ENCODE measurements at places on chromosomes 3 and 15.

DNA sequence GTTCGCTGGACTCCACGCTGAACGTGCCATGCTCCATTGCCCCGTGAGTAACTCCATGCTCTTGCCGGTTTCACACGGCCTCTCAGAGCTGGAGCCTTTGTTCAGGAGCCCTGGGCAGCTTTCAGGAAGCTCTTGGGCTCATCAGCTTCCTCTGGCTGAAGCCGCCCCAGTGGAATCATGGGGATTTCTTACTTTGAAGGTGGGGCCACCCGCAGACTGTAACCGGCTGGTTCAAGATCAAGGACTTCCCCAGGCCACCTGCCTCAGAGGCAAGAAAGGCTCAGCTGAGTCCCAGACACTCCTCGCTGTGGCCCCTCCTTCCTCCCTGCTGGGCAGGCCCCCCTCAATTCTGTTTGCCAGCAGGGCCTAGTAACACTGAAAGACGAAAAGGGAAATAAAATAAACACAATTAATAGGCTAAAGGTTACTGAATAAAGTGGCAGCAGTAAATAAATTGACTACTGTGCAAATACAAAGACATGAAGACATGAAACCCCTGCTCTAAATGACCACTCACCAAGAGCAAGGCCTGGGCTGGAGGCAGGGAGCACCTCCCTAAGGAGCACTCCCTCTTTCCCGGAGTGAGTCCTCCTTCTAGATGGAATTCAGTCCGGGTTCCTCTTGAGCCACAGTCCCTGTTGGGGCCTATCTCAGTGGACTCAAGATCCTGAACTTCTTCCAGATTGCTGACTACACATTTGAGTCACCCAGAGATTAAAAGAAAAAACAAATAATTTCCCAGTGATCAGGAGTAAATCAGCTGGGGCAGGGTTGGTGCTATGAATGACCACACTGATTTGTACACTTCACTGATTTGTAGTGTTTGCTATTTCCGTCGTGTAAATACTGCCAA, 51.0 kb downstream of the ZDHHC19 start:
- peak; percentile 72 for DNase-seq

- no peak for DNase-seq
These were observed 99.4 kb downstream of the XRN1 start for GRCh38 chr3:142348460-142348859.

- no peak for DNase-seq
These were observed 22.9 kb downstream of the FYCO1 start for GRCh38 chr3:45972534-45973402.

GRCh38 chr15:39784638-39785037, 2.0 kb upstream of the FSIP1 start:
- DNase-seq = no peak

DNA sequence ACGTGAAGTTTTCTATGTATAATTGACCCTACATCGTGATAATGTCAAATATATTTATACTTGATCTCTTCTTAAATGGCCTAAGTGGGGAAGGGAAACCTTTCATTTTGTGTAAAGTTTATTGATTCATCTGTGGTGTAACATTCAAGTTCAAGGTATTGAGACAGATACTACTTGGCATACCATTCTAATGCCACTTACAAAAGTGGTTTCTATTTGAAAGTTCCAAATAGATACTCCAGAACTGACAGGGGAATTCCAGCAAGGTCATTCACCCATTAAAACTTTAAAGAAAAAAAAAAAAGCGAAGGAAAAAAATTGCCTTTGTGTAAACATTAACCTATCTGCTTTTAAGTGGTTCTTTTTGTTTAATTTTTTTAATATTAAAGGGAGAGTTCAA, 45.3 kb upstream of the MAP3K13 start:
- no peak for DNase-seq

DNA sequence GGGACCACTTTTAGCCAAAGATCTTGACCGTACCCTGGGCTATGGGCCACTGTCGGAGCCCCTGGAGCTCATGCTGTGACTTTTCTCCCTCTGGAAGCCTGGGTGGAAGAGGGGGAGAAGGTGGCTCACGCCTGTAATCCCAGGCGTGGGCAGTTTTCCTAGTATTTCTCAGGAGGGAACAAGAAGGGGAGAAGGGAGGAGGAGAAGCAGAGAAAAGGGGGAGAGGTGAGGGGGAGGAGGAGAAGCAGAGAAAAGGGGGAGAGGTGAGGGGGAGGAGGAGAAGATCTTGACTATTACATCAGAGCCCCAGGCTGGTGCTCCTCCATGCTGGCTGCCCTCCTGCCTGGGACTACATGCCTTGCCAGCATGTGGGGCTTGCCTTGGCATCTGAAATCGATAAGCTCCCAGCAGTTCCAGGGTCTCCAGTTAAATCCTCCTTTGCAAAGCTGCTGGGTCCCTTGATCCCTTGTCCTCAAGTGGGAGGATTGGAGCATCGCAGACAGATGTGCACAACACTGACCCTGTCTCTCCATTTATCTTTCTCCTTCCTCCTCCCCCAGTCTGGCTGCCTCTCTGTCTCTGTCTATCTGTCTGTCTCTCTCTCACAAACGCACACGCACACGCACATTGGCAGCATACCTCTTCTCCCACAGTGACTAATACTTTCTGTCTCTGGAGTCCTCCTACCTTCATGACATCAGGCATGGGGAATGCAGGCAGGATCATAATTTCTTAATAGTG, 41.6 kb downstream of the MRAS start:
- no peak for DNase-seq

GRCh38 chr3:194089357-194090177, 46.4 kb upstream of the HES1 start:
- DNase-seq = no peak

DNA sequence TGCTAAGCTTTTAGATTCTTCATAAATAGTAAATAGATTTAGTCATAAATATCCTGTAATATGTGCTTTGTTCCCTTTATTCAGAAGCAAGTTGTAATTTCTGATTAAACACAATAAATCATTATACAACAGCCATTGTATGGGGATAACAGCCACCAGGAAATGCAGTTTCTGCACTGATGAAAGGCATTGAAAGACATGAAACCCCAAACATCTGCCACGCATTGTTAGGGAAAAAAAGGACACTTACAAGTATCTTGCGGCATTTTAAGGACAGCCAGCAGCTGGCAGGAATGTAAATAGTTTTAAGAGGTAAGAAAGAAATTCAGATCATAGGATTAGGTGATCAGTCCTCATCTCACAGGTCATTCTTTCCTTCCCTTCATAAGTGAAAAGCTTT, 801.1 kb upstream of the LMCD1 start:
- DNase-seq = no peak

- no peak for DNase-seq
These were observed 31.2 kb downstream of the BCHE start for GRCh38 chr3:165805946-165806561.

DNA sequence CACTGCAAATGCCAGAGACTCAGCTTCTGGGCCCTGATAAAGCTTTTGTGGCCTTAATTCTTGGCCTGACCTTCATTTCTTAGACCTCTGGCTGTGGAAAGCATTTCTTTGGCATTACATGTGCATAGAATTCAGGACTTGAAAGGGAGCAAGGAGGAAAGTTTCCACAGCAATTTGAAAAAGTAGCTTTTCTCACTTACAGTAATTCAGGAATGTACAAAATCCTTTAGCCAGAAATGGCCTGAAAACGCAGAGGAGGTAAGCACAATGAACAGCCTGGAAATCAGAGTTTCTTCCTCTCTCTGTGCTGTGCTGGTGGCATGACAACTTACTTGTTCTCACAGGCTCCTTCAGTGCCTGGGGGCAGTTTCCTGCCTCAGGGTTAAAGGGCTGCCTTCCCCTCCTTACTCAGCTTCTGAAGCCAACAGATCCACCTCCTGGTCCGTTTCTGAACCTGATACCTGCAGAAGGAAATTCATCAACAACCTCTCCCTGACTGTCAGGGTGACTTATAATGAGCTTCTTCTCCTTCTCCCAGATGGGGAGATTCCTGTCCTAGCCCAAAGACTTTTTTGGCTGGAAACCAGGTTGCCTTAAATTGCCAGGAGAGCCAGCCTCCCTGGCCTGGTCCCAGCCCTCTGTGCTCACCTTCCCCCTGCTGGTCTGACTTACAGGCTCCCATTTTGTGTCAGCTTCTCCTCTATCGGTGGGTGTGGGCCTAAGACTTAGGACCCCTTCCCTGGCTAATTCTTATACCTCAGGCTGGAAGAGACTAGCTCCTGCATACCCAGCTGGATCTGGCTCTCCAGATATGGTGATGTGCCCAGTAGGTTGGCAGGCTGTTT, 102.3 kb downstream of the MYRIP start:
- DNase-seq = no peak

DNA sequence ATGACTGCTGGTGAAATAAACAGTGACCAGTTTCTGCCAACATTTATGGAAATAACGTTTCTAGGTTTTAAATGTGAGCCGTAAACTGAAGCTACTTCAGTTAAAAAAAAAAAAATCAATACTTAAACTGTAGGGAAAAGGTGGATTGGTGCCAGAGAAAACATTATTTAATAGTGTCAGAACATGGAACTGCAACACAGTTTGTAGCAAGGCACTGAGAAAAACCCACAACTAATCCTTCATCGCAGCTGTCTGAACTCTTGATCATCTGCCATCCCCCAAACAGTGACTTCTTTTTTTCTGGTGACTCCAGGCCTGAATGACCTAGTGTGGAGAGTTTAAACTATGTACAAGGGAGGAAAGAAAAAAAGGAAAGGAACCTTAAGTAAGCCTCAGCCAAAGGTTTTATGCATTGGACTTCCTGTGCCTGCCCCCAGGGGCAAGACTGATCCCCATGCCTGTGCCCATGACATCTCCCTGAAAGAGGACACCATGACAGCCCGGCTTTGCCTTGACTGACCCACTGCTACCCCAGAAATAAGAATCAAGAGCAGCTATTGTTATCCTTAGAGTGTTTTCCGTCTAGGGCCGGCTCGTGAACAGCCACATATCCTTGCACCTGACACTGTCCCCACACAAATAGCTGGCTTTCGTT, 33.1 kb downstream of the CRTAP start:
- DNase-seq = no peak

DNA sequence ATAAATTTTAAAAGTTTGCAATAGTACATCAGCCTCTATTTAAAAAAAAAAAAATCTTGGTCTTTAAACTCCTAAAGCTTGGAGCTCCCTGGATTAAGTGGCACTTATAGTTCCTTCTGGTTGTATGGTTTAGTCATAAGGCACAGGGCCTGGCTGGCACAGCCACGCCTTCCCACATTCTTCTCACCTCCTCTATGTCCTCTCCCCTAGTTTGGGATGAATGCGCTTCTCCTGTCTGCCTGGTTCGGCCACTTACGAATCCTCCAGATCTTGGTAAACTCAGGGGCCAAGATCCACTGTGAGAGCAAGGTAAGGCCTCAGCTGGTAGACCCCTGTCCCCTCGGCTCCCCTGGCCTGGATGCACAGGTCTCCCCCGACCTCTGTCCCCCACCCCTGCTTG, 10.0 kb downstream of the ANKDD1A start:
- DNase-seq = no peak

- no peak for DNase-seq
These were observed 7.1 kb upstream of the SLC30A4 start for GRCh38 chr15:45529613-45530012.

- no peak for DNase-seq
These were observed 208.8 kb upstream of the IL12A start for GRCh38 chr3:159779883-159780282.

- no peak for DNase-seq
These were observed 276.5 kb upstream of the NECTIN3 start for GRCh38 chr3:110795163-110795562.

- DNase-seq = peak; percentile 43
These were observed 27.8 kb downstream of the IL5RA start for GRCh38 chr3:3082234-3082924.

GRCh38 chr3:8869613-8870012, 93.7 kb downstream of the RAD18 start:
- no peak for DNase-seq

DNA sequence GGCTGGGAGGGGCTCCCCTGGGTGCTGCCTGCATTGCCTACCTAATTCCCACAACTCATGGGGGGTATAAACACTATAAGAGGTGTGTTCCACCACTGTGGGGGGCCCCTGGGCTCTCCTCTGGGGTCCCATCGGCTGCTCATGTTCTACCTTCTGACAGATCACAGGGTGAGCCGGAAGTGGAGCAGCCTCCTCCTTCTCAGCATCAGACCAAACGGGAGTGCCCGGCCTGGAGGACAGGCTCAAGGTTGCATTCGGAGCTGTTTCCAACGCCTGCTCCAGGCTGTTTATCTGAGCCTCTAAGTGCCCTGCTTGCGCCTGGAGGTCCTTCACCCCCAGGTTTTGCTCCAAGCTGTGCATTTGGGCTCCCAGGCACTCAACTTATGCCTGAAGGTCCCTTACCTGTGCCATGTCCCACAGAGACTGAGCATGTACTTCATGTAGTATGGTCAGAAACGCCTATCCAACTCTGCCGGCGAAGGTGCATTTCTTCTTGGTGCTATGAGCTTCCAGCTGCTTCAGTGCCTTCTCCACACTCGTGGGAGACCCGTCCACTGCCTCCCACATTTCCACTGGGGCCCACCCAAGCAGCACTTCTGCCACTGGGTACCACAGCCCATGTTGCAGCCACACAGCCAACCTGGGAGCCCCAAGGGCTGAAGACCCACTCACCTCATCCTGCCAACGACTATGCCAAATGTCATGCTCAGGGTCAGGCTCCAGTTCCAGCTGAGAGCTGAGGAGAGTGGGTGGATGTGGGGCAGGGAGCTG, 232.1 kb downstream of the IGSF11 start:
- no peak for DNase-seq
